RWPE2 (cell line): ENCODE measurements at places on chromosomes 6 and 20.

DNA sequence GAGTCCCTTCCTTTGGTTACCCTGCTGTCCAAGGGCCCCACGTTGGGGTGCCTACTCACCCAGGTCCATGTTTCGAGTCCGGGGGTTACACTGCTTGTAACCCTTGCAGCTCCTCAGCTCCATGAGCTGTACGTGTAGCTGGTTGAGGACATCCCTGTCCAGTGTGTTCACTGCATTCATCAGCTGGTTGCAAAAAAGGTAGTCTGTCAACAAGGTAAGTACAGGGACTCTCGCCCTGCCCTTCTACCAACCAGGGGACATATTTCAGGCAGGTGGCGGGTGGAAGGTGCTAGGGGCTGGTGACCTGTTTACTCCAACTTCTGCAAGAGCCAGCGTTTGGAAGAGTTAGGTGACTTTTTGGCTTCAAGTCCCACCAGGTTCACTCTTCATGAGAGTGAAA is 123.6 kb downstream of the SULF2 start:
- no peak overlapping the region for H3K27ac ChIP-seq
- peak; percentile 68 for DNase-seq
- H3K27me3 ChIP-seq = no peaks in the 10 kb centered on the region
- peaks cover 17% of the 10 kb centered on the region for H3K4me1 ChIP-seq

DNA sequence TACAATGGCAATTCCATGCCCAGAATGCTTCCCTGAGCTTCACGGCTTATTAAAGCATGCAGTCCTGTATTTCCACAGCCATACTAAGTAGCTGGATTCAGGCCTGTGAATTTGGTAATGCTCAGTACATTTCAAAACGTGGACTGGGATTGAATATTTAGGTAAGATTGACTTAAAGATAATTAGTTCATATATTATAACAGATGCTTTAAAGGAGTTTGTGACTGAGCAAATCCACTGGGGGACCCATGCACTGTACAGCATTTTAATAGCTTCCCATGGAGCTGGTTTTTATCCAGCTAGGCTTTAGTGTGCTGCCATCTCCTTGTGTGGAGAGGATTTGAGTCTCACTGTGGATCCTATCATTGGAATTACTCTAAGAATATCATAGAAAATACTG is 420.9 kb upstream of the FLRT3 start:
- no peak for DNase-seq
- H3K36me3 ChIP-seq = no peaks in the 10 kb centered on the region
- no peak overlapping the region for H3K27ac ChIP-seq
- H3K4me3 ChIP-seq = no peak overlapping the region

DNA sequence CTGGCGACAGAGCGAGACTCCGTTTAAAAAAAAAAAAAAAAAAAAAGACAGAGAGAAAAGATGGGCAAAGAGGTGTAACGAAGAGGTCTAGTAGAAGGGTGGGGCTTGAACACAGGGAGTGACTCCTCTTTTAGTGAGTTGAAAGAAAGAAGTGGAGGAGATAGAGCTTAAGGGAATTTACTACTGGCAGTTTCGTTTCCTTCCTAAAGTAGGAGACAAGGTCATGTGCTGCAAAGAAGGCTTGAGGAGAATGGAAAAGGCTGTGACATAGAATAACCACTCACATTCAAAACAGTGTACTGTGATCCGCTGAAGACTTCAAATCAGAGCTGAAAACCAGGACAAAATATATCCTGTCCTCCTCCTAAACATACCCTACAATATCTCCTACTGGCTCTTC is 63.8 kb upstream of the EIF2S2 start:
- no peaks in the 10 kb centered on the region for H3K27me3 ChIP-seq
- no peak overlapping the region for H3K27ac ChIP-seq
- peaks cover 4% of the 10 kb centered on the region for H3K4me1 ChIP-seq
- no peak overlapping the region for H3K4me3 ChIP-seq
- H3K36me3 ChIP-seq = no peaks in the 10 kb centered on the region
- DNase-seq = no peak

DNA sequence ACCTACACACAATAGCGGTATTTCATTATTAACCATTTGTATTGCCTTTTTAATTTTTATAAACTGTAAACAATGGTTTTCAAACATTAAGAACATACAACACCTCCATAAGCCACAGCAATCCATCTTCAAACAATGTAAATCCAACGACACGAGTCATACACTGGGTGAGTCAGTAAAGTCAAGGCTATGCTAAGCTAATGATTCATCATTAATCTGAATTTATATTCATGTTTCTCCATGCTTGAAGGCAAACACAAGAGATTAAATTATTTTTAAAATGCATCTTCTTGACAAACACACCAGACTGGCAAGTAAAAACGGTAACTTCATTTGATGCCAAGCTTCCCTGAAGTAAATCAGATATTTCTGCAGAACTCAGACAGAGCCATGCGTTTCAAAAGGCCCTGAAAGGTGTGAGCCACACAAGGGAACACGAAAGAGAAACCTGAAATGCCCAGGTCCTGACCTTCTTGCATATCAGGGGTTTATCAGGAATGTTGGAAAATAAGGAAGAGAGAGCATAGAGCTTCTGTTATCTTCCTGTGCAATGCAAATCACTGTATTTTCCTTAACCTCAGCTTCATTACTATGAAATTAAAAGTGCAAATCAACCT is 162.5 kb downstream of the ALDH8A1 start:
- DNase-seq = no peak
- H3K27me3 ChIP-seq = no peaks in the 10 kb centered on the region
- no peak overlapping the region for H3K4me3 ChIP-seq
- no peaks in the 10 kb centered on the region for H3K36me3 ChIP-seq

GRCh38 chr6:169216830-169217229 is 36.8 kb downstream of the THBS2 start:
- no peaks in the 10 kb centered on the region for H3K36me3 ChIP-seq
- H3K27me3 ChIP-seq = no peaks in the 10 kb centered on the region
- H3K4me3 ChIP-seq = no peak overlapping the region

- H3K4me1 ChIP-seq = no peaks in the 10 kb centered on the region
- no peak for DNase-seq
- H3K27me3 ChIP-seq = no peaks in the 10 kb centered on the region
- peaks cover 73% of the 10 kb centered on the region for H3K36me3 ChIP-seq
- no peak overlapping the region for H3K27ac ChIP-seq
- no peak overlapping the region for H3K4me3 ChIP-seq
These were observed 23.8 kb downstream of the SAMHD1 start for GRCh38 chr20:36927704-36928103.

GRCh38 chr6:23301556-23301955 is 732.2 kb downstream of the HDGFL1 start:
- H3K36me3 ChIP-seq = no peaks in the 10 kb centered on the region
- H3K4me1 ChIP-seq = no peaks in the 10 kb centered on the region
- no peak for DNase-seq
- no peak overlapping the region for H3K4me3 ChIP-seq

DNA sequence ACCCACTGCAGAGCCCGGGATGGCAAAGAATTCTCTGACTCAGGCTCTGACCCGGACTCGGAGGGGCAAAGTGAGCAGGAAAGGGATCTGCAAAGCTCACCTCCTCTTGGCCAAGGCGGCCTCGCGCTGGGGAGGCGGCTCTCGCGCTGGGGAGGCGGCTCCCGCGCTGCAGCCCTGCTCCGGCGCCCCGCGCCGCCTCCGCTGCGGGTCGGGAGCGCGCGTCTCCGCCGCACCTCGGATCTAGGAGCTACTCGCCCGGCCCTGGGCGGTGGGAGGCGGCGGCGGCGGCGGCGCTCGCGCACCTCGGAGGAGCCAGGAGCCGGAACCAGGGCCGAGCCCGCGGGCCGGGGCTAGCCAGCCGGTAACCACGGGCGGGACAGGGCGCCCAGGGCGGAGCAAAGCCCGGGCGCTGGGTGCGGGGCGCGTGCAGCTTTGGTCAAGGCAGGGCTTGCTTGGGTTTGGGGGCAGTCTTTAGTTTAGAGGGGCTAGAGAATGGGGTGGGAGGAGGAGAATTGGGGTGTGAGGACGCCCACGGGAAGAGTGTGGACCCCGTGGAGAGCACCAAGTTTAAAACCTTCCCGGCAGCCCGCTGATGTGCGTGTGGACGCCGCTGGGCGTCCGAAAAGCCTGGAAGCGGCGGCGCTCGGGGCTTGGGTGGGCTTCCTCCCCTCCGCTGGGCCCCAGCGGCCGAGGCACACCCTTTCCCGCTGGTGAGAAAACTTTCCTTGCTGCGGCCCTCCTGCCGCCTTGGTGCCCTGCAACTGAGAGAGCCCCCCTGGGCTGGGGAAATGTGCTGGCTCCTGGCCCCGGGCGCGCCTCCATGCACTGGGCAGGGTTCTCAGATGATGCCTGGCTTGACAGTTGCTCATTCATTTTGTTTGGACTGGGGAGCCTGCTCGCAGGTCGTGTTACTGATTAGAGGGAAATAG is at the start of gene MRAP2:
Gene MRAP2, plus strand, starts transcription at position 250 of the 929 bp plus-strand sequence. CDS start 21,547 bp downstream, outside the sequence.
- no peak within 1 kb of the TSS for H3K27ac ChIP-seq
- no peaks in the 10 kb centered on the region for H3K36me3 ChIP-seq
- H3K4me1 ChIP-seq = no peaks in the 10 kb centered on the region
- DNase-seq = no peak
- H3K27me3 ChIP-seq = no peaks in the 10 kb centered on the region
- H3K4me3 ChIP-seq = peak within 1 kb of the TSS; percentile 45

GRCh38 chr6:79635232-79635543 is 4.1 kb downstream of the SH3BGRL2 start:
- peak overlapping the region; percentile 27 for H3K27ac ChIP-seq
- DNase-seq = no peak
- H3K36me3 ChIP-seq = no peaks in the 10 kb centered on the region
- H3K4me3 ChIP-seq = no peak overlapping the region
- H3K4me1 ChIP-seq = peaks cover 12% of the 10 kb centered on the region

DNA sequence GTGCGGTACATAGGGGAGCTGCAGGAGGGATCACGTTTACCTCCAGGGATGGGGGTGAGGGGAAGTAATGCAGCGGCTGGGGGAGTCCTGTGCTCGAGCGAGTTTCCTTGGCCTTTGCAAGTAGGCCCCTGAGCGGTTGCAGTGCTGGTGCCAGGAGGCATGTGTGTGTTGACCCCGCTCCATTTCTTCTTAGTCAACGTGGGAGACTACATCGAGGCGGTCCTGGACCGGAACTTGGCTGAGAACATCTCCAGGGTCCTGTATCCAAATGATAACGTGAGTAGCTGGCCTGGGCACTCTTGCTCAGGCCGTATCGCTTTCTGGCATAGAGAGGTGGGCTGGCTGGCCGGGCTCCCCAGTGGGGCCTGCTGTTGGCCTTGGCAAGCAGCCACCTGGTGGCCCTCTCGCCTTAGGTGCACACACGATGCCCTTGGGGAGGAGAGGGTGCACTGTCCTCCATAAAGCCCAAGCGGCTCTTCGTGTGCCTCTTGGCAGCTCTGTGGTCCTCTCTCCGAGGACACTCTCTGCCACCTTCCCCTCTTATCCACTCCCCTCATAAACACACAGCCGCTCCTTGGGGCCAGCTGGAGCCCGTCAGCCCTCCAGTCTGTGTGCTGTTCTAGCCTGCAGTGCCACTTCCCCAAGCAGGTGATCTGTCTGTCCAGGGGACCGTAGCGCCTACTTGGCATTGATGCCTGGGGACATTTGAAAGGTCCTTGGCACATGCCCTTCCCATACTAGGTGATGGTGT is 29.3 kb downstream of the PYGB start:
- H3K27ac ChIP-seq = no peak overlapping the region
- DNase-seq = peak; percentile 47
- no peaks in the 10 kb centered on the region for H3K4me1 ChIP-seq
- no peaks in the 10 kb centered on the region for H3K27me3 ChIP-seq
- H3K36me3 ChIP-seq = peaks cover 83% of the 10 kb centered on the region

- H3K4me1 ChIP-seq = no peaks in the 10 kb centered on the region
- DNase-seq = no peak
- no peak overlapping the region for H3K4me3 ChIP-seq
- peaks cover 32% of the 10 kb centered on the region for H3K36me3 ChIP-seq
- H3K27me3 ChIP-seq = no peaks in the 10 kb centered on the region
These were observed 41.5 kb downstream of the MYH7B start for GRCh38 chr20:34997131-34997561.

GRCh38 chr20:50244352-50245149 is 53.9 kb downstream of the CEBPB start:
- H3K27ac ChIP-seq = no peak overlapping the region
- H3K36me3 ChIP-seq = no peaks in the 10 kb centered on the region
- H3K4me1 ChIP-seq = peaks cover 13% of the 10 kb centered on the region
- peak; percentile 74 for DNase-seq
- H3K4me3 ChIP-seq = no peak overlapping the region

DNA sequence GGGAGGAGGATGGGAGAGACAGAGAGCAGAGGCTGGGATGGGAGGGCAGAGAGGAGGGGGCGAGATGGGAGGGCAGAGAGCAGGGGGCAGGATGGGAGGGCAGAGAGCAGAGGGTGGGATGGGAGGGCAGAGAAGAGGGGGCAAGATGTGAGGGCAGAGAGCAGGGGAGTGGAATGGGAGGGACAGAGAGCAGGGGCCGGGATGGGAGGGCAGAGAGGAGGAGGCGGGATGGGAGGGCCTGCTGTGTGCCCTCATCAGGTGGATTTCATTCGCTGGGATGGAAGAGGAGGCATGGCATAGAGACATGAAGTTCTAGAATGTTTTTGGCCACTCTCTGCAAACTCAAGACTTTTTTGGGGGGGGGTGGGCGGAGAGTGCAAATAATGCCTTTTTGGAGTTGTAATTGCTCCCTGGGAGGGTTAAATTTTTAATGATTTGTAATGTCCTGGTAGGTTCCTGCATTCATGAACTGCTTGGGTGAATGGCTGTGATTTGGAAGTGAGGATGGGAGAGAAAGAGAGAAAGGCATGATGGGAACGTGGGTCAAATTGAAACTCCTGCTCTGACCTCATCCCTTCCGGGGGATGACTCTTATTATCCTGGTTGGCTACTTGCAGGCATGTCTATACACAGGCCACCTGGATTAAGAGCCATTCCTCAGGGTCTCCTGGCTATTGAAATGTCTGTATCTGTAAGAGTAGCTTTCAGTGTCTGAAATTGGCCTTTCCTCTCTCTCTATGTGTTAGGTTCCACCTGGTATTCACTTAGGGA is 162.4 kb upstream of the AGPAT4 start:
- no peaks in the 10 kb centered on the region for H3K27me3 ChIP-seq
- H3K4me3 ChIP-seq = no peak overlapping the region
- DNase-seq = no peak
- H3K36me3 ChIP-seq = no peaks in the 10 kb centered on the region
- H3K4me1 ChIP-seq = peaks cover 41% of the 10 kb centered on the region

DNA sequence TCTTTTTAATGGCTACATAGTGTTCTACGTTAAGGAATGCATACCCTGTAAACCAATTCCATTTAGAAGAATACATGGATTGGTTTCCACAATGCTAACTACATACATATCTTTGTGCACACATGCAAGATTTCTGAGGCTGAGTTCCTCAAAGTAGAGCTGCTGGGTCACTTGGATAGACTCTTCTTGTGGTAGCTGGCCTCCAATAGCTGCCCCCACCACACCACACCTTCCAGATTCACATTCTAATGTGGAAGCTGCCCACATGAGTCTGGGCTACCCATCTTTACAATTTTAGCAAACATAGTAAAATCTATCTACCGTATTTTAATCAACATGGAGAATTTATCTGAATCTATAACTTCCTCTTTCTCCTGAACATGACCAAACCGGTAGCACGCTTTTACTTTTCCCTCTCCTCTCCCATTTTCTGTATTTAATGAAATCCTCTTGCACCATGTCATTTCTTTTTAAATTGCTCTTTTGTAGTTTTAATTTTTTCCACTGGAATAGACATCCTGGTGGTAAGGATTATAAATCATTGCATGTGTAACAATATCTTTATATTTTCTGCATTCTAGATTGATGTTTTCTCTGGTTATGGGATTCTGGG is 74.7 kb upstream of the CITED2 start:
- H3K36me3 ChIP-seq = no peaks in the 10 kb centered on the region
- peaks cover 18% of the 10 kb centered on the region for H3K4me1 ChIP-seq
- no peak for DNase-seq
- H3K4me3 ChIP-seq = no peak overlapping the region
- no peak overlapping the region for H3K27ac ChIP-seq
